ENCODE measurements at places on chromosomes 12 and 14.

- DNase-seq, result peak; percentile 17
Measured at GRCh38 chr14:52553002-52553670, 500 bp downstream of the GPR137C start.

DNA sequence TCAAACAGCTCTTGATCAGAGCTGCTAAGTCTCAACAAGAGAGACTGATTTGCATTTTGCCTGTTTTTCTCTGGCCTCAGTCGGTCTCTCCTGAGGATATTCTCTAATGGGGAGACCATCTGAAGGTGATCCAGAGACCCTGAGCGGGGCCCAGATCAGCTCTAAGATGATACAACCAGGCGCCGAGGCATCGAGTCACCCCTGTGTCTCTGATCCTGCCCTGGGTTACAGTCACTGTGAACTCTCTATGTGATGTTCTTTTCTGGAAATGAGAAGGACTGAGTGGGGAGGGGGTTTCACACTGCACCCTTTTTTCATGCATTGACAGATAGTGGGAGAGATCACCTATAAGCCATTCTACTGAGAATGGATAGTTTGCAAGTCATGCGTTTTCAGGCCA is 247.6 kb upstream of the PWP1 start:
- no peak for DNase-seq

DNA sequence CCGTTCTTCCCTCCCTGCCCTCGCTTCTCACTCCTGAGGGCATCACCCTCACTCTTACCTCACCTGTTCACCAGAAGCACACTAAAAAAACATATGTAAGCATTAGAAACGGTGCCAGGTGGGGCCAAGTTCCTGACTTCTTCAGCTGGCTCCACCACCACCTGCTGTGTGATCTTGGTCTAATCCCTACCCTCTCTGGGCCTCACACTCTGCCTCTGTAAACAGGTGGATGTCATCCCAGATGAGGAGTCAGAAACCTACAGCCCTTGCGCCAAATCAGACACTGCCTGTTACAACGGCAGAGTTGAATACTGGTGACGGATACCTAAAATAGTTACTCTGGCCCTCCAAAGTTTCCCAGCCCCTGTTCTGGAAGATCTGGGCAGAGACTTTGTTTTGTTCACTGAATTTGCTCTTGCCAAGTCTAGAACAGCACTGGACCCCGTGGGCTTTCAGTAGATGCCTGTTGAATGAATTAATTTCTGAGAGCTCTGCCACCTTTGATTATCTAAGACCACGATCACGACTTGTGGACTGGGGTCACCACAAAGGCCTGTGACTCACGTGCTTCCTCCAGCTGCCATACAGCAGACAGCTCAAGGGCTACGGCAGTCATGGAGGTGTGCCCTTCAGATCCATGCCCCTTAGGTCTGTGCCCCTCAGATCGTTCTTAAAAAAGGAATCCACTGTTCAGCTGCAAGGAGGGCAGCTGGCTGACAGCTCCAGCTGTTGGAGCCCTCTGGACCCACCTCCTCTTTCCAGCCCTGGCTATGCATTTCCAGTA is 71.9 kb downstream of the GSC start:
- DNase-seq, result no peak

GRCh38 chr12:93484315-93484981 is 17.1 kb downstream of the MRPL42 start:
- DNase-seq, result peak; percentile 51

GRCh38 chr12:53267306-53267998 is 647 bp upstream of the ESPL1 start:
- no peak for DNase-seq

- no peak for DNase-seq
Measured at GRCh38 chr14:75976826-75977581, 4.8 kb downstream of the TGFB3 start.

DNA sequence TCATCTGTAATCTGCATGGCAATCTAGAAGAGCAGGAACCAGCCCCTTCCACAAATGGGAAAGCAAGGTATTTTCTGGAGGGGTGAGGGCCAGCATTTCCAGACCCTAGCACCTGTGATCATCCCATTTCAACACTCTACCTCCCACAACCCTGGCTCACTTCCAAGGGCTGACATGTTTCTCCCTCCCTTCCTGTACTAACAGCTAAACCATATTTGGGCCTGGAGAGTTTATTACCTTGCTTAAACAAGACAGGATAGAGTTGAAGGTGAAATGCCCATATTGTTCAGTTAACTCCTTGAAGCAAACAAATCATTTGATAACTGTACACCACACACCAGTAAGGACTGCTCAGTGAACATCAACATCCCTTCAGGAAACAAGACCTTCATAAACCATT is 158.4 kb downstream of the PPM1H start:
- no peak for DNase-seq

GRCh38 chr12:18643681-18644080 is 94.1 kb downstream of the PLCZ1 start:
- peak; percentile 13 for DNase-seq

- DNase-seq, result peak; percentile 43
Measured at GRCh38 chr12:117686911-117687377, 281.8 kb downstream of the KSR2 start.

DNA sequence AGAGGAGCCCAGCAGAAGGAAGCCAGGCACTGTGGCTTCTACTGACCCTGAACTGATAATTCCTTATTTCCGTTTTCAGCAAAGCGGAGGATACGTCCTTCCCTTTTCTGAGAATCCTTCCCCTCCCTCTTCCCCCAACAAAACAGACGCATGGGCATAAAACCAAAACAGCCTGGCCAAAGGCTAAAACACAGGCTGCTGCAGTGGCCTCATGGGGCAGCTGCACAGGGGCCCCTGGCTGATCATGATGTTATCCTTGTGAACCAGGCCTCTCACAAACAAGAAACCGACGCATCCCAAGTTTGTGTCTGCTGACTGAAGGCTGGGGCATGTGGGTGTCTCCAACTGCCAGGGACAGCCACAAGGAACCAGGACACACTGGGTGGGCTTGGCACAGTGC is 23.4 kb upstream of the STON2 start:
- no peak for DNase-seq

DNA sequence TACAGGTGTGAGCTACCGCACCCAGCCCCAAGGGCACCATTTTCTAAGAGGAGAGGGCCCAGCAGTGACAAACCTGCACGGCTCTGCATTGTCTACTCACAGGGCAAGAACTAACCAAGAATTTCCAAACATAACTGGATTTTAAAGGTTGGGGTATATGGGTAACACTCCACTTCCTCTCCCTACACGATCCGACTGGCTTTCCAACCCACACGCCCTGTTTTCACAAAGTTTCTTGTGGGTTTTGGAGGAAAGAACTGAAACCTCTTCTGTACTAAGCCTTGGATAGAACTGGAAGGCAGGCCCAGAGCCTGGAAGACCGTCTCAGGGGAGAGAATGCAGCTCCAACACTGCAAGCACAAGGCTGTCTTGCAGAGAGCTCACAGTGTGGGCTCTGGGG is 24.9 kb downstream of the SNRNP35 start:
- DNase-seq, result no peak

DNA sequence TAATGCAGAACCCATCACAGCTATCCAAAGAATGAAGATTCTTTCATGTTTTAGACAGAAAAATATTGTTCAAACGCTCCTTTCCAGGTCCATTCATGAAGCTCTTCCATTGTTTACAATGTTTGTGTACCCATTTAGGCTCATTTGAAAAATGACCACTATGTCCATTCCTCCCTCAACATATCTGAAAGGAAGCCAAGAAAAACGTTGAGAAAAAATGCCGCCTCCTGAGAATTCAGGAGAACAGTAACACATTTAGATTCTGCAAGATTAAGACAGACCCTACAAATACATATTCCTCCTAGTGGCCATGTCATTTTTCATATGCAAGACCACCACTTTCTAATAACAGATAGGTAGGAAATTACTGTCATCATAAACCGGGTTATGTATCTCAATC is 124.4 kb downstream of the SLC25A21 start:
- no peak for DNase-seq

GRCh38 chr14:49545716-49546115 is 40.5 kb downstream of the RPS29 start:
- DNase-seq, result no peak

DNA sequence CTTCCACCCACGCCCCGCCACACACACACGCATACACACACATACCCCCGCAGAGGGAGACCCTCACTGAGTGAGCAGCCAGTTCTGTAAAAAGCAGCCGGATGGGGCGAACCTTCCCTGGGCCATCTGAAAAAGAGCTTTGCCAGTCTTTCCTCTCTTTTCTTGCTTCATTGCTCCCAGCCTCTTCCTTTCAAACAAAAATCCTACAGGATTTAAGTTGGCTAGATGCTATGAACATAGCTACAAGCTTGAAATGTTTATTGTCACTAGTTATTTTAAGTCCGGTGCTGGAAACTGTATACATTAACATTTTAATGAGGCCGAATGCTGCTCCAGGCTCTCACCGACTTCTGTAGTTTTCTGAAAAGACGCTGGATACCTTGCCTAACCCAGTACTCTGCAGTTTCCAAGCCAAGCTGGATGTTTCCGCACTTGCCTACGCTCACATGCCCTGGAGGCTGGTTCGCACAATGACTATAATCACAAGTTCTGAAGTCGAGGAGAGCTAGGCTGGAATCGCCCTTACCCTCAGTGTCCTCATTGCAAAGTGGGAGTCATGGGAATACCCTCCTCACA is 39.2 kb downstream of the LTBP2 start:
- DNase-seq, result peak; percentile 59

DNA sequence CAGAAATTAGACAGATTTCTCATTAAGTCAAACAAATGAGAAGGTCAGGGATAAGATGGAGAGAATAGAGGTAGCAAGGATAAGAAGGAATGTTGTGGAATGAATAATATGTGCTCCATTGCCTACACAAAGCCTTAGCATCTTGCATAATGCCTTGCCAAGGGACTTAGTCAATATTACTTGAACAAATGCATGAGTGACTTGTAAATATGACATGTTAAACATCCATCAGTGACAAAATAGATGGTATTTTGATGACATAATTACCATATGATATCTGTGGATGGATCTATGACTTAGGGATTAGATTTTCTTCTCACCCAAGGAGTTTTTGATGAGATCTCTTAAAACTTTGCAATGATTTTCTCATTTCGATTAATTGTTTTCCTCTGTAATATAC is 194.1 kb upstream of the RASSF8 start:
- no peak for DNase-seq

DNA sequence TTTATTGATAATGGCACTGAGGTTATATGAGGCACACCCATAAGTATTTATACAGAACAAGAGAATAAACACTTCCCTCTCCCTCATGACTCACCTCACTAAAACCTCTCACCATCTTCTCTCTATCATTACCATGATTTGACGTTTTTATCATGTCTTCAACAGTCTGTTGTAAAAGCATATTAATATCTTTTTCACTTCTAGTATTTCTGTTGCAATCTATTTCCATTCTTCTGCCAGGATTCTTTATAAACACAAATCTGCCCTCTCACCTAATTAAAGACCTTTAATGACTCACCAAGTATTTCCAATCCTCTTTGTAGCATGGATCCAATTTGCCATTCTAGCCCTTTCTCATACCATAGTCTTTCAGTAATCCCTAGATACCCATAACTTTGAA is 527.7 kb downstream of the SLC16A7 start:
- DNase-seq, result no peak

- DNase-seq, result no peak
Measured at GRCh38 chr12:16166563-16167470, 110.7 kb downstream of the SLC15A5 start.

DNA sequence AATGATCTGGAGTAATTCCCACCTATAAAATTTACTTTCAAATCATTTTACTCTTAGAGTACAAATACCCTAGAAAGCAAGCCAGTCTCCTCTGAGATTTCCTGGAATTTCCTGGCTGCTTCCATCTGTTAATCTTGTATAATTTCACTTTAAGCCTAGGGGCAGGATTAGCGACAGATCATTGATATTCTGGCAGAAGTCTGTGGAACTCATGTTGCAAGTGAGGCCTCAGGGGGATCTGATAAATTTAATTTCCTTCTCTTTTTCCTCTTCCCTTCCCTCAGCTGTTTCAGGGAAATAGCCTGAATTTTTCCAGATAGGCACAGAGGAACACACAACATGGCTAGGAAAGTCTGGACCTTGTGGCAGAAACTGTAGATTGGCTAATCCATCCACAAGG is 5.9 kb upstream of the KRT6A start:
- no peak for DNase-seq

GRCh38 chr14:102352213-102352612 is 10.5 kb downstream of the CINP start:
- no peak for DNase-seq

- no peak for DNase-seq
Measured at GRCh38 chr14:69299286-69300035, 39.5 kb downstream of the GALNT16 start.

DNA sequence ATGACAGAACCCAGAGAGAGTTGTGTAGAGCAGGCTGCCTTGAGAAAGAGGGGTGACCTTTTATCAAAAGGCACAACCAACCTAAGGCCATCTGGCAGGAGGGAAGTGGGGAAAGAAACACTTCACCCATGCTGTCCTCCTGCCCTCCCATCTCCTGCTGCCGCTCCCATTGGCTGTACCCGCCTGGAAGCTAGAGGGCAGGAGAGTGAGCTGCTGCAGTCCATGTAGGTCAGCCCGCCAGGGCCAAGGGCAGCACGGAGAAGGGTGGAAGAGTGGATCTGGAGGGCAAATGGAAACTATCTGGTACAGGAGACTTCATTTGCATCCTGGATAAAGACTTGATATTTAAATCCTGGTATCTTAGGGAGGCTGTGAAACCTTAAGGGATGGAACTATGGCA is 11.5 kb upstream of the CABP1 start:
- no peak for DNase-seq

DNA sequence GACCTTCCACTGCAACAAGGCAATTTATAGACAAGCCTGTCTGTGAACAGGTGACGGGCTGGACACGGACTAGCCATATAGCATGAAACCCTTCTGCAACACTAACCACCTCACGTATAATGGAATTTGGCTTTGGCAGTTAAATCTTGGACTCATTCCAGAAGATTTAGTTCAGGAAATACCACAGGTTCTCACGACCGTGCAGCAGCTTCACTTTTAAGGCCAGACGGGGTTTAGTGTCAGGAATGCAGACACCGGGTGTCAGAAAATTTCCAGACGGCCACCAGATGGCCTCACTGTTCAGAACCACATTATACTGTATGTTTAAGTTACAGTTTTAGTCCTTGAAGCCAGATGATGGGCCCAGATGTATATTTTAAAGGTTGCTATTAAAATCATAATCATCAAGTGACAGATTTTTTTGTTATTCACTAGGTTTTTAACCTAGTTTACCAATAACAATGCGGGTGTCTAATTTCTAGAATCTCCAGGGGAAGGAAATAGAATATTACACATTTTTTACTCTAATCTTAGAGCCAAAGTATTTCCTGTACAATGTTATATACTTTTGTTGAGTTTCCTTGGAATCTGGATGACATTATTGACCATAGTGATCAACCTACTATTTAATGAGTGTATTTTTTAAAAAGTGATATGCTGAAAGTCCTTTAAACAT is 90.5 kb upstream of the TMPO start:
- peak; percentile 51 for DNase-seq

Data from H4 (cell line).